ENCODE measurements at places on chromosomes 5 and 9.

- peaks cover 79% of the 10 kb centered on the region for H3K27me3 ChIP-seq
- DNase-seq: no peak
- no peak overlapping the region for H3K27ac ChIP-seq
- peaks cover 11% of the 10 kb centered on the region for H3K4me1 ChIP-seq
- no peak overlapping the region for H3K4me3 ChIP-seq
- no peaks in the 10 kb centered on the region for H3K36me3 ChIP-seq
These were observed 2.2 kb upstream of the FOXD1 start for GRCh38 chr5:73450672-73451223.

DNA sequence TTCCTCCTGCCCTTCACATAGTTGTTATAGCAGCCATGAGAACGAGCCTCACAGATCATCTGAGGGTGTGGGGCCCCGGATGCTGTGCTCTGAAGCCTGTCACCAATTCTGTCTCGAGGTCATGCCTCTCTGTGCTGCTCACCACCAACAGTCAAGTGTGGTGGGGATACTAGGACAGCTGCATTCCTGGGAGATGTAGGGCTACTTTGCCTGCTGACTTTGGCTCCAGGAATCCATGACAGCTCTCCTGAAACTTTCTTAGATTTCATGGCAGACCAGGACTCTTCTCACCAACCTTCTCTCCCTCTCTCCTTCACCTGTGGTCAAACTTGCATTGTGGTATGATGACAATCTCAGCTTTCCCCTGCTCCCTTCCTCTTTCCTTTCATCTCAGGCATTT lies 395.9 kb downstream of the PSAT1 start:
- no peaks in the 10 kb centered on the region for H3K36me3 ChIP-seq
- H3K27me3 ChIP-seq: peaks cover 3% of the 10 kb centered on the region
- DNase-seq: no peak
- H3K4me3 ChIP-seq: no peak overlapping the region
- H3K27ac ChIP-seq: no peak overlapping the region

DNA sequence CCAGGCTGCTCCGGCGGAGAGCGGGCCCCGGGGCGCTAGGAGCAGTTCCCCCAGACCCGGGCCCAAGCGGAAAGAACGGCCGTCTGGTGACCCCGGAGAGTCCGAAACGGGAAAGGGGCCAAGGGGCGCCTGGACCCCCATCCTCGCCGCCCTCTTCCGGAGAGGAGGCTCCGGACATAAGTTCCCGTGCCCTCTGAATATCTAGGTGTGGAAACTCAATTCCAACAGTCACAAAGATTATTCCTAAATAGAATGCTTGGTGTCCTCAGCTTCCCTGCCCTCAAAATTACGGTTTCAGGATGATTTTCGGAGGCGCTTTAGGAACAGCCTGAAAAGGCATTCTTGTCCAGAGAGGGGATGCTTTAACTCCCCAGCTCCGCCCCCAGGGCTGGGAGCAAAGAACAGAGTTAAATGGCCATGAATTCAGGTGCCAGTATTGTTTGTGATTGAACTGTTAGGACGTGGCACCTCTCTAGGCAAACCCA lies 681 bp upstream of the LHFPL2 start:
- no peaks in the 10 kb centered on the region for H3K36me3 ChIP-seq
- H3K27ac ChIP-seq: no peak overlapping the region
- DNase-seq: no peak
- peaks cover 9% of the 10 kb centered on the region for H3K4me1 ChIP-seq
- H3K4me3 ChIP-seq: no peak overlapping the region

GRCh38 chr9:33082538-33083326 lies 6.3 kb upstream of the SMU1 start:
- H3K27me3 ChIP-seq: peaks cover 3% of the 10 kb centered on the region
- peaks cover 19% of the 10 kb centered on the region for H3K4me1 ChIP-seq
- no peaks in the 10 kb centered on the region for H3K36me3 ChIP-seq
- H3K27ac ChIP-seq: peak overlapping the region; percentile 58
- DNase-seq: no peak
- H3K4me3 ChIP-seq: peak overlapping the region; percentile 46

DNA sequence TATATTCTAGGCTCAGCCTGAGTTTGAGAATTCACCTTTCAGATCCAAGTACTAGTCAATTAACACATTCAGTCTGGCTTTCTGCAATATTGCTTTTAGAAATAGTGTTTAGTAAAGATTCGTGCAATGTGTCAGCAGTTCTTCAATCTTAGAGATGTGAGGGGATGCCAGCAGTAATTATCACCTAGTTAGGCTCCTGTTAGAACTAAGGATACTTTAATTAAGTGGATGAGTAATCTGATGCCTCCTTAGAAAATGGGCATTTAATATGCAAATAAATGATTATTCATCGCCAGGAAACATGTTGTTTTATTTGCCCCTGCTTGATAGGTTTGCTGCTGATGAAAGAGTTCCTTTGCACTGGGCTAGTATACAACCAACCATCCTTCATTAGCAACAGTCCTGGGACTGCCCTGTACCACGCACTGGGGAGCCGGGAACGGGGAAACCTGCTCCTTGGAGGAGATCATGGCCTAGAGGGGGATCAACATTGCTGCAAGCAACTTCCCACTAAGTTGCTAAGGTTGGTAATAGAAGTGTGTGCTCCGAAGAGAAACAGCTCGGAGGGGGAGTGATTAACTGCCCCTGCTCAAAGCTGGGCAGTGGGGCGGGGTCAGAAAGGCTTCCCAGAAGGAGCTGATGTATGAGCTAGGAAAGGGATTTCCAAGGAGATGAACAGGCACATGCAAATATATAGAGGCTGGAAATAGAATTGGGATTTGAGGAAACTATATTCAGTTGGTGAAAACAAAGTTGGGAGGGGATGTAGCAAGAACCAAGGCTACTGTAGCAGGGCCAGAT lies 231.8 kb downstream of the DRD1 start:
- DNase-seq: no peak
- H3K4me3 ChIP-seq: no peak overlapping the region
- H3K27me3 ChIP-seq: peaks cover 3% of the 10 kb centered on the region

DNA sequence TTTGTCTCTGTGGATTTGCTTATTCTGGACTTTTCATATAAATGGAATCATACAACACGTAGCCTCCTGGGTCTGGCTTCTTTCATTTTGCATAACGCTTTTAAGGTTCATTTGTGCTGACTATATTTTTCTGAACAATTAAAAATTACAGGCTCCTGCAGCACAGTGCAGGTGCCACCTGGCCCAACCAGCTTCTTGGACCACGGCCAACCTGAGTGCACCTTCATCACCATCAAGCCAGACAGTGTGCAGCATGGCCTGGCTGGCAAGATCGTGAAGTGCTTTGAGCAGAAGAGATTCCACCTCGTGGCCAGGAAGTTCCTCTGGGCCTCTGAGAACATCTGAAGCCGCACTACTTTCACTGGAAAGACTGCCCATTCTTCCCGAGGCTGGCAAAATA lies 53.5 kb upstream of the COL15A1 start:
- no peak overlapping the region for H3K4me3 ChIP-seq
- H3K4me1 ChIP-seq: no peaks in the 10 kb centered on the region
- DNase-seq: no peak
- peaks cover 23% of the 10 kb centered on the region for H3K27me3 ChIP-seq
- H3K36me3 ChIP-seq: no peaks in the 10 kb centered on the region
- H3K27ac ChIP-seq: no peak overlapping the region

GRCh38 chr5:19728571-19728970 lies 259.4 kb downstream of the CDH18 start:
- H3K27me3 ChIP-seq: no peaks in the 10 kb centered on the region
- no peaks in the 10 kb centered on the region for H3K36me3 ChIP-seq
- DNase-seq: no peak
- no peak overlapping the region for H3K27ac ChIP-seq
- H3K4me1 ChIP-seq: no peaks in the 10 kb centered on the region
- no peak overlapping the region for H3K4me3 ChIP-seq

- H3K27me3 ChIP-seq: no peaks in the 10 kb centered on the region
- H3K27ac ChIP-seq: no peak overlapping the region
- no peak for DNase-seq
These were observed 43.0 kb downstream of the FXN start for GRCh38 chr9:69078581-69078980.

GRCh38 chr9:5684101-5684500 lies 55.2 kb downstream of the RIC1 start:
- DNase-seq: no peak
- H3K27ac ChIP-seq: no peak overlapping the region
- no peak overlapping the region for H3K4me3 ChIP-seq
- H3K36me3 ChIP-seq: peaks cover 42% of the 10 kb centered on the region
- H3K4me1 ChIP-seq: peaks cover 7% of the 10 kb centered on the region

DNA sequence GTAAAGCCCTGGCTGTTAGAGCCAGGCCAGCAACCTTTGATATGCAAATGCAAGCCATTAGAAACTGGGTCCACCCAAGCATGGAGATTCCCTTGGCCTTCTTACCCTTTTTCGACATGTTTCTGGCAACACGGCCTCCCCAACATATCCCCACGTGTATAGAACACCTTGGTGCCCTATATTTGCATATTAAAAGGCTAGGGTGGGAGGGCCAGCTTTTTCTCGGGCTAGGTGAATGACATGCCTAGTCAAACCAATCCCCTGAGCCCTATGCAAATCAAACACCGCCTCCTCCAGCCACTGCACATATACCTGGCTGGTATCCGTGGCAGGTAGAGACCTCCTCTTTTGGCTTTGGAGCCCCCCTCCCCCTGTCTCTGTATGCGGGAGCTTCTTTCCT lies 55.6 kb upstream of the ZFR start:
- no peak overlapping the region for H3K27ac ChIP-seq
- no peaks in the 10 kb centered on the region for H3K36me3 ChIP-seq
- no peak overlapping the region for H3K4me3 ChIP-seq
- no peak for DNase-seq
- peaks cover 16% of the 10 kb centered on the region for H3K27me3 ChIP-seq

DNA sequence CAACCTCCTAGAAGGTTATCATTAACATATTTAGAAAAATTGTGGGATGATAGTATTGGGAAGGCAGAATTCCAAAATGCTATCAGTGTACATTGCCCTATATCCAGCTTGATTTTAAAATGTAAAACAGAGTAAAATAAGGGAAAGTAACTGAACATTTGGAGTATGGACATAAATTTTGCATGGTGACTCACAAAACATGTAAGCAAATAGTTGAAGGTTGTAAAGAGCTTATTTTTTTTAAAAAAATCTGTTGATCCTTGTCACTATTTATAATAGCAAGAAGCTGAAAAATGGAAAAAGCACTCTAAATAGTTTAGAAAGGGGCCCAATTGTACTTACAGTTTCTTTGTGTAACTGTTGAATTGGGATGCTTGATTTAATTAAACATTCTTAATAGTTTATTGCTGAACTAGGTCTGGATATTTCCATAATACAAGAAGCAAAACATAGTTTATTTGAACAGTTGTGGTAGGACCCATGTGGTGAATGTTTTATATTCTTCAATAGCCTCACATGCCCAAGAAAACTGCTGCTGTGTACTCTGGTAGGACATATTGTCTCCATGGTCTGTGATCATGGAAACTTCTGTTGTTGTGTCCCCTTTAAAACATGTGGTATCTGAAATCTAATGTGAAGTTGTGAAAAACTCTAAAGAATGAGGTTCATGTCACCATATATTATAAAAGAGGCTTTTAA lies 82.4 kb downstream of the NNT start:
- H3K36me3 ChIP-seq: peaks cover 51% of the 10 kb centered on the region
- DNase-seq: no peak
- no peak overlapping the region for H3K4me3 ChIP-seq
- H3K27me3 ChIP-seq: no peaks in the 10 kb centered on the region
- peaks cover 5% of the 10 kb centered on the region for H3K4me1 ChIP-seq
- H3K27ac ChIP-seq: no peak overlapping the region

Measured in activated naive CD8-positive, alpha-beta T cell treated with anti-CD3 and anti-CD28 coated beads, Interleukin-2, amount 10 ng/mL, durations not matched to agents 7 days and 5 days (primary cell).